ENCODE measurements at places on chromosomes 1 and 21.

DNA sequence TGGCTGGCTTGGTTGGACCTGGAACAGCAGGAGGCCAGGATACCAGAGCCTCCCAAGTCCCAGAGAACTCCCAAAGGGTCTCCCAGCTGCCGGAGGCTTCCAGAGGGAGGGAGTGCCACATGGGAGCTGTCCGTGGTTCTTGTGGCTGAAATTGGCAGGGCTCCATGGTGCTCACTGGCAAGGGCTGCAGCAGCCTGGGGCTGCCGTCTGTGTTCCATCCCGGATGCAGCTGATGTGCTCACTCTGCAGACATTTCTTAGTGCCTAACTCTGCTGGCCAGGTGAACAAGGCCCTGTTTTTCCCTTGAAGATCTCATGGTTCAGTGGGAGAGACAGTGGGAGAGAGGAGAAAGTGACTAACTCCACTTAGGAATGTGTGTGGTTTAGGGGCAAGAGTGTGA lies 261.1 kb downstream of the CAMTA1 start:
- no peak for DNase-seq

DNA sequence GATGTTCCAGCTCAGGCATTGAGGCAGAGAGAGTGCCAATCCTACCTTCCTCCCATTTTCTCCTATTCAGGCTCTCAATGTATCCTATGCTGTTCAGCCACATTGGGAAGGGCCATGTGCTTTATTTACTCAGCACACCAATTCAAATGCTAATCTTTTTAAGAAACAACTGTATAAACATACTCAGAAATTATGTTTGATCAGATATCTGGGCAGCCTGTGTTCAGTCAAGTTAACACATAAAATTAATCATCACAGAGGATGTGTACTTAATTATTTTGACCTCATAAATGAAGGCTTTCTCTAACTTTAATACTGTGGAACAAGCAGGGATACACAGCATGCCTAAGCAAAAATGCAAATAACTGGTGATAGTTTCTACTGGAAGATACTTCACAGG lies 149.8 kb downstream of the NCAM2 start:
- DNase-seq = no peak

GRCh38 chr1:245434280-245434679 lies 279.5 kb downstream of the KIF26B start:
- DNase-seq = no peak

GRCh38 chr1:43238085-43238484 lies 31.7 kb upstream of the TMEM125 start:
- DNase-seq = no peak

GRCh38 chr21:16125274-16125673 lies 395.5 kb downstream of the USP25 start:
- no peak for DNase-seq

- DNase-seq = no peak
Observed at GRCh38 chr1:207883660-207884250, 27.2 kb downstream of the CD34 start.

DNA sequence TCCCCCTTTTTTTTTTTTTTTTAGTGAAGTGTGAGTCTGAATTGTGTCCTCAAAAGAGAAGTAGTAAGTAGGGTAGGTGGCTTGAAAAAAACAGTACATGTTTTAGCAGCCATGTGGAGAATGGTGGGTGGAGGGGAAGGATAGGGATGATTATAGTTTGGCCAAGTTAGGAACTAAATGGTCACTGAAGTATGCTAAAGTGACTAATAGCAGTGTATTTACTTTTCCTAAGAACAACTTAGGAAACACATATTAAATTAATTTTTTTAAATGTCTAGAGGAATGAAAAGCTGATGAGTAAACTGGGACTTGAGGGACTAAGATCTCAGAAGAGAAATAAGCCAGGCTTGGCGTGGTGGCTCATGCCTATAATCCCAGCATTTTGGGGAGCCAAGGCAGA lies 55.5 kb downstream of the PLA2G4A start:
- DNase-seq = no peak

DNA sequence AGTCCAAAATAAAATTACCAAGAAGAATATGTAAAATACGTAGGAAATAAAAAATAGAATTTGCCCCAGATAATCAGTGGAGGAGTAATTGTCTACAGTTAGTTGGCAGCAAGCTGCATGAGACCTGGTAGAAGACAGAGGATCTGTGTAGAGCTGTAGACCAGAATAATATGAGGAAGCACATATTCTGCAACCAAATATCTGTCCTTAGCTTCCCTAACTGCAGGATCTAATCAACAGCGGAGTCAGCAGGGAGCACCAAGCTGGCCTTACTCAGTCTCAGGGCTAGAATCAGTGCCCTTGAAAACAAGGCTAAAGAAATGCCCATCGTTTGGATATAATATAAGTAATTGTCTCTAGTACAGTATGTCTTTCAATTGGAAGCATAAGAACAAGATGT lies 6.1 kb upstream of the GCSAML start:
- DNase-seq = no peak

DNA sequence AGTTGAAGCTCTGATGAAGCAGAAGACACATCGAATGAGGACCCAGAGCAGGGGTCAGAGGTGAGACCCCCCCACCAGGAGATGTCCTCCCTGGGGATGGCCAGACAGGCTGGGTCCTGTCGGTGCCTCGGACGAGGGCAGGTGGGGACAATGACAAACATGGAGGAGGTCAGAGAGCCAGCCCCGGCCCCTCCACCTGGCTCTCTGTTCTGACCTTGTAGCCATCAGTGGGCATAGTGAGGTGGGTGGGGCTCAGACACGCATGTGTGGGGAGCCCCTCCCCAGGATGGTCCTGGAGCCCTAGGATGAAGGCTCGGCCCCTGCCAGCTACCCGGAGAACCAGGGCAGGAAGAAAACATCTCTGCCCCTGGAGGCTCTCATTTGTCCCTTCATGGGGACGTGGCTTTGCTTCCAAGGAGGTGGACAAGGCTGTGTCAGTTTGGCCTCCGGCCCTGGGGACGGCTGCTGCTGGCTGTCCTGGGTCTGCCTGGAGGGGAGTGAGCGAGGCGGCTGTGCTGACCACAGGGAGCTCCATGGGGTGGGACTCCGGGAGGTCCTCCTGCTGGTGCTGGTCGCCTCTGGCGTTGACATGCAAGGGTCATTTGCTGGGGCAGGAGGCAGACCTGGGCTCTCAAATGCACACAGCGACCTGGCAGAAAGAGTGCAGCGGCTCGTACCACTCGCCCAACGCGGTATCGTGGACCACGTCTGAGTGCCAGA lies 2.6 kb downstream of the KRTAP10-6 start:
- no peak for DNase-seq

- no peak for DNase-seq
Observed at GRCh38 chr1:58815686-58816071, 31.8 kb upstream of the JUN start.
